NCI-H187 (cell line): ENCODE measurements at places on chromosomes 7 and 10.
A peak's percentile ranks its signal among the peaks of the same experiment; 100 is the strongest.

GRCh38 chr10:103186128-103186527, 6.9 kb downstream of the NT5C2 start:
- DNase-seq: no peak

DNA sequence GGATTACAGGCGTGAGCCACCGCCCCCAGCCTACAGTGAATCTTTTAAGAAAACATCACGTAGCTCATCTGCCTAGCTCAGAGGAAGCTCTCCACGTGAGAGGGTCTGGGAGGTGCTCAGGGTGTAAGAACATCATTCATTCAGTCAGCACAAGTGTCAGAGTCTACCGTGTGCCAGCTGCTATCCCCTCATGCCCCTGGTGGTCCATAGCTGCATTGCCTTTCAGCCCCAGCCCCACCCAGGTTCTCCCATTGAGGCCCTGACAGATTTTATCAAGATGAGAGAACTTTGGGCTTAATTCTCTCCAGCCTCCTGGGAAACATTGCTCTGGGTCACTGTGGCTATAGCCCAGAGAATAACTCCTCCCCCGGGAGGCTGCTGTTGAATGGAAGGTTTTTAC, 45.1 kb downstream of the ZNF503 start:
- no peak for DNase-seq

- DNase-seq: no peak
Observed at GRCh38 chr10:100109670-100110069, 28.0 kb upstream of the CPN1 start.

GRCh38 chr7:134311807-134312206, 4.9 kb downstream of the SLC35B4 start:
- peak; percentile 44 for DNase-seq

- no peak for DNase-seq
Observed at GRCh38 chr10:80685355-80685754, 147.7 kb downstream of the SH2D4B start.

GRCh38 chr7:71442492-71443190, 310.7 kb downstream of the GALNT17 start:
- DNase-seq: no peak

DNA sequence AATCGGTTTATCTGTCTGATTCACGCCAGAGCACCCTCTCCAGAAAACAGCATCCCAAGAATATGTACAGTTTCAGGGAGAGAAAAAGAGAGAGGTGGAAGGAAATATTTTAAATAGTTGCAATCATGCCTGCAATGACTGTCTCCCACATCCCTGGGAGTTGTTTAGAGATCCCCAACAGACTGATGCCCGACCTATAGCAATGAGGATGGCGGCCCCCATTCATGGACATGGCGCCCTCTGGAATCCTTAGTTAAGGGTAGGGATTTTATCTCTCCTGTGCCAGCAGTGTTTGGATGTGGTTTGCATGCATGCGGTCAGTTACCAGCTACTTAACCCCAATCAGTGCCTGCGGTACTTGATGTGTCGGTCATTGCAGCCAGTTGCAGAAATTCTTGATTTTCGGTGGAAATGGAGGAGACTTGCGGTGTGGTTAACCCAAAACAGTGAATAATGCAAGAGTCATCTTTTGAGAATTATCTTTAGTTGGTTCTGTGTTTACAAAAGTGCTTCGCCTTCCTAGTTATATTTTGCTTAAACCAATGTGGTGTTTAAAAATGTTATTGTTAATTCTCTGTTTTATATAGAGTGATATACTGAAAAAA, 186.0 kb upstream of the TCF7L2 start:
- DNase-seq: no peak

GRCh38 chr10:70690589-70690988, 18.3 kb downstream of the ADAMTS14 start:
- DNase-seq: no peak

DNA sequence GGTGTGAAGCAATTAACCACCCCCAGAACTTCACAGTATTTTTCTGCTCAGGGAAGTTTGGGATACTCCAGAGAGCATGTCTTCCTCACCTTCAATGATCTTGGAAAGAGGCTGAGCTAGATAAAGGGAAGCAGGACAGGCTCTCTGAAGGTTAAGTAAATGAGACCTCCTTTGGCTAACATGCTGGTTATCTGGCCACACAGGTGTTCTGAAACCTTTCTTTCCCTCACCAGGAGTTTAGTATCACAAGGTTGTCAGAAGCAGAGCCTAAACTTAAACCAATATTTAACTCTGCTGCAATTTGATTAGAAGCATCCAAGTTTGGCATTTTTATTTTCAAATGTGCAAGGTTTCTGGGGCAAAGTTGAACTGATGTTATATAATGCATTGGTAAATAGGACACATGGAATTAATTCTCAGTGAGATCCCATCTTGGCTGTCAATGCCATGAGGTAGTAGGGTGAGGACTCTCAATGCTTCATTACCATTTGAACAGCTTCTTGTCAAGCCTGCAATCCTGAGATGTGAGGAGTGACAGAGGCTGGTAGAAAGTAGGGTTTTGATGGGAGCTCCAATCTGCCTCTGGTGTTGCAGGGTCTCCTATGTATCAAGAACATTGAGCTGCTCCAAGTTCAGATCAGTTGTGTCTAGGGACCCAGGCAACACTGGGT, 3.6 kb upstream of the PNLIP start:
- no peak for DNase-seq

DNA sequence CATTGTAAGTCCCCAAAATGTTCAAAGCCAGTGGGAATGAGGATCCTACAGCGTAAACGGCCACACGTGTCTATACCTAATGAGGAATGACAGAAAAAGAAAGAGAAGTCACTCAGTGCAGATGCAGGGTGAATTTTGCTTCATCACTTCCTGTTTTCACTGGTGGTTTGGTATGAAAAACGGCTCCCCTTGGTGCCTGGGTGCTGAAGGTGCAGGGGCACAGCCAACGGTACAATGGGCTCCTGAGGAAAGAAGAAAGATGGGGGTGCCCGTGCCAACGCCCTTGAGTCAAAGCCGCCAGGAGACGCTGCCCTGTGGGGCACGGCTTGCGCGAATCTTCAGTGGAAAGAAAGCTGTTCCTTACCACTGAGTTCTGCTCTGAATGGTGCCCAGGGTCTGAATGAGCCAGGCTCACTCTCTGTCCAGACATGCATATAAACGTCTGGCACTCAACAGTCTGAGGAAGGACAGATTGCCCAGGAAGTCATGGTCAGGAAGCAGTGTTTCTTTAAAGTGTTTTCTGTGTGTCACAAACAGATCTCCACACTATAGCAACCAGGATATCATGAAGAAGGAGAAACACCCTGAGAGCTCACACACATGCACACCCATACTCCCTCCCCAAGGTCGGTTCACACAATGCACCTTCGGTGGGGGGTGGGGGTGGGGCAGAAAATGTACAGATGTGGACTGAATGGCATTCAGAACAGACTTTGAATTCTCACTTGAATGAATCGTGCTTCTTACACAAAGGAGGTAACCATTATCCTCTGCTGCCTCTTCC, 105.8 kb downstream of the ELMO1 start:
- DNase-seq: no peak

DNA sequence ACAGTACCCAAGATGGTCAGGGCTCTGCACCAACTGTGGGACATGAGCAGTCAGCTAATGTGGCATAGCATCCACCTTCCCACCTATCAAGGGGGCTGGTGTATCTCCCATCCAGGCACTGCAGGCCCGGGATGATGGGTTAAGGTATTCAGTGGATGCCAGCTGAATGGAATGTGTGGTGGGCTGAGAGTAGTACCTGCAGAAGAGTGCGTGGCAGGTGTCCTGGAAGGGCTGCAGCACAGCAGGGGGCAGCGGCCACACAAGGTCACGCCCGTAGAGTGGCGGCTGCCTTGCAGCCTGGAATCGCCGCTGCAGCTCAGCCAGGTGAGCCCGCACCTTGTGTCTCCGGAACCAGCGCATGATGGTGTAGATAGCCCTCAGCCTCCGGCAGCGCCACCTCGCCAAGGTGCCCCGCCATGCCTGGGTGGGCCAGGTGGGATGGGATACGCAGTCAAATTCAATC, 13.3 kb downstream of the MYO1G start:
- no peak for DNase-seq

DNA sequence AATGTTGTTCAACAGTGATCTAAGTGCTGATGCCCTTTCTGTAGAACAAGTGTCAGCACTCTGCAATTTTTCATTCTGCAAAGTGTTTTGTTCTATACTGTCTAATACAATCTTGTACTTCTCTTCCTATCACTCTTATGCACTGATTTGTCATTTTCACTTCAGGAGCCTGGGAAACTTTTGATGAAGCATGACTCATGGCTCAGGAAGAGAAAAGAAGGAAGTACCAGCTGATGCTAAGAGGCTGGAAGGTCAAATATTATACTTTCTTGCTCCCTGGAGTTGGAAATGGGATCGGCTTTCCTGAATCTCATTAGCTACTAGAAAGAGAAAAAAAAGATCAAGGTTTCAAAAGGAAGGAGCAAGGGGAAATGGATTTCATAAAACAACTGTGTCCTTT, 45.8 kb downstream of the DGKI start:
- DNase-seq: no peak

- DNase-seq: no peak
Observed at GRCh38 chr7:29858191-29858951, 52.1 kb downstream of the WIPF3 start.

- no peak for DNase-seq
Observed at GRCh38 chr10:132957981-132958882, 15.9 kb upstream of the CFAP46 start.

- no peak for DNase-seq
Observed at GRCh38 chr10:35192645-35193249, 66.1 kb downstream of the CREM start.

DNA sequence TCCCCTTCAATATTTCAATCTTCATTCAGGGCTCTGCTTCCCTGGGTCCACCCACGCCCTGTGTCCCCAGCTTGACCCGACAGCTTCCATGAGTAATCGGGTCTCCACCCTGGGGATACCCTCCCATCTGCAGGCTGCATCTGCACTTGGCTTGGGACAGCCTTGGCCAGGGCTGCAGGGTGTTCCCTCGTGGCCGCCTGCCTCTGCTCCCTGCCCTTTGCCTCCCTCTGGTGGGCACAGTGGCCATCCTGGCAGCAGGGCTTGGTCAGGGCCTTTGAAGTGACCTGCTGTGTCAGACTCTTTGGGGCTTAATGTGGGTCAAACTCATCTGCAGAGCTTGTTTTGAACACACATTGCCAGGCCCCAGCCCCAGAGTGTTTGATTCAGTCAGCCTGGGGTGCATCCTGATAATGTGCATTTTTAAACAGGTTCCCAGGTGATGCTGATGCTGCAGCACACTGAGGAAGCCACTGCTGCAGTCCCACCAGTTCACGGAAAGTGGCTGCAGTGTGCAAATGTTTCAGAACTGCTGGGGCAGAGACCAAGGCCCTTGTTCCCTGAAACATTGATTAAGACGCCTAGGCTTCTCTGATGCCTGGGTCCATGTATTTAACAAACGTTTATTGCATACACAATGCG, 80.7 kb upstream of the SEC61G start:
- no peak for DNase-seq
